ENCODE measurements at places on chromosomes 4 and X.
A peak's percentile ranks its signal among the peaks of the same experiment; 100 is the strongest.

DNA sequence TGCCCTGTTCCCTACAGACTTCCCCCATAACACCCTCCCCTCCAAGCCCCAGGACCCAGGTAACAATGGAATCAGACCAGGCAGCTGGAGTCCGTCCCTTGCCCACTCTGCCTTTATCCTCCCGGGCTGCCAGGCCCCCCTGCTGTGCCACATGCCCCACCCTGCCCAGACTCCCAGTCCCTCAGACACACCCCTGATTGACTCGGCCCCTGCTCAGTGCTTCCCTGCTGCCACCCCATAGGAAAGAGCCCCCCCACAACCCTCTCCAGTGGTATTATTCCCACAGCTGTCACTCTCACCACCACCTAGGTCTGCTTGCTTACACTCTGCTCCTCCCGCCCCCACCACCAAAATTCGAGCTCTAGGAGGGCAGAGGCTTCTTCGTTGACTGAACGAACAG, 4.7 kb upstream of the NAA10 start:
- no peak for DNase-seq

DNA sequence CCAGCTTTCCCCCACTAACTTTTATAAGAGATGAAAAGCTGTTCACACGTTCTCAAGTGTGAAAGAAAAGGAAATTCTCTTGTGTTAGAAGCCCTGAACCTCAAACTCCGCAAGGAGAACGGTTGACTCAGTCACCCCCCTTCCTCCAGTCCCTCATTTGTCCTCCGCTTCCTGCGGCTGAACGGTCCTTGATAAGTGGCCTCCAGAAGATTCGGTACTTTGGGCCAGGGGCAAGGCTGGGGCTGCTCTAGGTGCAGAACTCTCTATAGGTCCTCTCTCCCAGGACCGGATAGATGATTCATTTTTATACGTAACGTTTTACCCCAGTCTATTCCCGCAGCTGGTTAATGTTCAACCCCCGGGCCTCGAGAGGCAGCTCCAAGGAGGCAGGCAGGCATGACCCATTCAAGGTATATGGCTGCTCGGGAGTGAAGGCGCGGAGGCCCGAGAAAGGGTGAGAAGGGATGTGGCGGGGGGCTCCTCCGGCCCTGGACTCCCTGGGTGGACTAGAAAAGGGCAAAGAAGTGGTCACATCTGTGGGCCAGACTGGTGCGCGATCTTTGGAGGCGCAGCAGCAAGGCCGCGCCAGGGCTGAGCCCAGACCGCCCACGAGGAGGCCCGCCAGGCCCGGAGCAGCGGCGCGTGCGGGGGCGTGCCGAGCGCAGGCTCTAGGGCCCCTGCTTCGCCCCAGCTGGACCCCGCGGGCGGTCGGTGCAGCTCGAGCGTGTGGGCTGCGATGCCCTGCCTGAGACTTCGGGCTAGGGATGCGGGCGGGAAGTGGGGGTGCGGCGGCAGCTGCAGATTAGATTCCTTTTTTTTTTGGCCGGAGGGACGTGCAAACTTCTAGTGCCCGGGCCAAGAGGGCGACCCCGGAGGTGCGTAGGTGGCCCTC, 11.7 kb downstream of the PITX2 start:
- DNase-seq, result no peak

DNA sequence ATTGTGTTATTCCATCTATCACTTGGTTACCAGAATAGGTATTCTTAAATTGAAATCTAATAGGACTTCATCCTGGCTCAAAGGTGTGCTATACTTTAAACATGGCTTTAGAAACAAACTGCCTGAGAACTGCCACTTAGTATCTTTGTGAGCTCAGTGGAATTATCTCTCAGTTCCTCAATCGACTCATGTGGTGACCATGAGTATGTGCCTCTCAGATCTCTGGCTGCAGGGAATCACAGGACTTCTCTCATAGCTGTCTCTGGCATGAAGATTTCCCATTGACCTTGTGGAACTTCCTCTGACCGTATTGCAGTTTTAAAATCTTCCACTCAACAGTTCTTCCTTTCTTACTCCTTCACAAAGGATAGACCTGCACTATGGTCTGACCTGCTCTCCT, 681.9 kb upstream of the BOD1L1 start:
- no peak for DNase-seq

GRCh38 chrX:65688403-65688871, 21.0 kb downstream of the MSN start:
- no peak for DNase-seq

GRCh38 chrX:40105835-40106675, 8.3 kb upstream of the BCOR start:
- DNase-seq, result peak; percentile 44

GRCh38 chr4:52783069-52783468, 31.8 kb upstream of the ERVMER34-1 start:
- DNase-seq, result no peak

DNA sequence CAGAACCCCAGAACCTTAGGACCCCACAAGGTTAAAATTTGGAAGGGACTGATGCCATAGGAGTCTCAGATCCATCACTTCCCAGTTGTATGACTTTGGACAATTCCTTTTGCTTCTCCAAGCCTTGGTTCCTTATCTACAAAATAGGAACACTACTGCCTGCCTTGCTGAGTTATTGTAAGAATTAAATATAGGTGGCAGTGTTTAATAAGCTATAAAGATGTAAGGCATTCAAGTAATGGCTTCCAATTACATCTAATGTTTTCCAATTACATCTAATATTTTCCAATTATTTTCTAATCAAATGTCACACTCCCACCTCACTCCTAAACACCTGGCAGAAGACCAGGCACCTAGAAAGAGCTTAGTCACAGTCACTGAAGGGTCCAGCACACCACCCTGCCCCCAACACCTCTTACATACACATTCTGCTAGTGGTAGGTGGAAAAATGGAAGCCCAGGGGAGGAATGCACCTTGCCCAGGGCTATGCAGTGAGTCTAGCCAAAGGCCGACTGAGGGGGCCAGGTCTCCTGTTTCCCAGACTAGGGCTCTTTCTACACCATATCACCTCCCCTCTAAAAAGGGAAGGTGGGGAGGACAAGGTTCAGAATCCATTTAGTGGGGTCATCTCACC, 24.5 kb upstream of the KDM5C start:
- DNase-seq, result no peak

DNA sequence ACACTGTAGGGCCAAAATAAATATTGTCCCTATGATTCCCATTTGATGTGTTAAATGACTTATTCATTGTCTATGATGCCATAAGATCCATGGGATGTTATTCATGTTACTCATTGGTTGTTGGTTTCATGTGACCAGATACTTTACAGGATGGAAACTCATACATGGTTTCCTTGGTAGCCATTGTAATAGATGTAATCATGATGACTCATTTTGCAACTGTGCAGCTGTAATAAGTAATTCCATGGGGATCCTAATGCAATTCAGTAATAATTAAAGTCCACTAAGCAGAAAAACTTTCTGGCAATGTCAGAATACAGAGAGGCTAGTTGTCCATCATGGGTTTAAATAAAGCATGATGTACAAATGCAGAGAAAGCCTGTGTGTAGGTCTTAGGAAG, 389.7 kb upstream of the NR3C2 start:
- DNase-seq, result no peak

- no peak for DNase-seq
Measured at GRCh38 chrX:38403834-38404233, 51.4 kb downstream of the OTC start.
